NCI-H1092 (cell line): ENCODE measurements at places on chromosomes 7 and 10.

GRCh38 chr10:77038407-77038806, 599.2 kb downstream of the KCNMA1 start:
- DNase-seq = no peak

- DNase-seq = no peak
Measured at GRCh38 chr10:66862687-66863258, 63.1 kb upstream of the LRRTM3 start.

DNA sequence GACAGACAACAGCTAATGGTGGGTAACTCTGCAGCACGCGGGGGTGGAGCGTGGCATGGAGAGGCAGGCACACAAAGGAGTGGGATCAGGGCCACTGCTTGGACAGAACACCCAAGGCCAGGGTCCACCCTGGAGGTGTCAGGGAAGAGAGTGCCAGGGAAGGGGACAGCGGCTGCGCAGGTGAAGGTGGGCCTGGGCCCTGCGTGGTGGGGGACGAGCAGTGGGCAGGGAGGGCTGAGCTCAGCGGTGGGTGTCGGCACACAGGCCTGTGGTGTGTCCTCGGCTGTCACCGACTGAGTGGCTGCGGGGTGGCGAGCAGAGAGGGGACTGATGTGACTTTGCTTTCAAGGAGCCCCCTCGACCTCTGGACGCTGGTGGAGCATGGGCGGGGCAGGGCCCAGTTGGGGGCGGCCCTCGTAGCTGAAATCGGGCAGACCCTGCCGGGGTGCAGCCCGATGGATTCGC, 8.4 kb upstream of the SCART1 start:
- no peak for DNase-seq

- peak; percentile 27 for DNase-seq
Measured at GRCh38 chr10:97048649-97049427, 136.9 kb downstream of the SLIT1 start.

GRCh38 chr10:88165849-88166271, 302.4 kb downstream of the PTEN start:
- no peak for DNase-seq

DNA sequence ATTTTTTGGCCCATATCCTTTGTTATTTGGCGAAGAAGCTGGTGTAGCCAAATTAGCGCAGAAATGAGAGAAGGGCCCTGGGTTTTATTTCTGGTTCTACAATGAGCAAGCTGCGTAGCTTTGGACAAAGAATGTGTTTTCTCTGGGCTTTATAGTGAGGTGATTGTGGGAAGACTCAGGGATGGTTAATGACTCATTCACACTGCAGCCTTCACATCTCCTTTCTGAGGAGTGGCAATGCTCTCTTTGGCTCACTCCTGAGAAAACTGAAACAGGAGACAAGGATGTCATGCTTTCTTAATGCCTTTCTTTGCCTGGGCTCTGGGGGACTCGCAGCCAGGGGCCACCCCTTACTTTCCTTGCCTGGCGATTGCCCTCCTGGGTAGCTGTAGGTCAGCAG, 271.0 kb upstream of the PODXL start:
- no peak for DNase-seq

GRCh38 chr10:78541481-78542140, 507.9 kb downstream of the RPS24 start:
- DNase-seq = no peak

- DNase-seq = no peak
Measured at GRCh38 chr10:122850705-122851640, 5.3 kb upstream of the CUZD1 start.

- no peak for DNase-seq
Measured at GRCh38 chr10:34886906-34887642, 72.0 kb upstream of the PARD3 start.

DNA sequence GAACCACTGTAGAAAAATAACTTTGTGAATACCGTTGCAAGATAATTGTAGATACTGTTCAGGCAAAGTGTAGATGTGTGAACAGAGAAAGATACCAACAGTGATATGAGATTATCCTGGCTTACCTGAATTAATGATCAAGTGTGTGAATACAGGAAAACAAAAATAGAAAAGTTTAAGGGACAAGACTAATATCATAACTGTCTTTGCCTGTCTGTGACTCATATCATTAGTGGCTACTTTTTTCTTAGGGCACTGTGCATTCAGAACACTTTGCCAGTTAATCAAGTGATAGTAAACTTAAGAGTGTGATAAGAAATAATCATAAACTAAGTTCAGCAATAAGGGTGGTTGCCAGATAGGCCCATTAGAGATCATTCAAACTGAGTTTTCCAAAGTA, 323.0 kb upstream of the LRGUK start:
- DNase-seq = no peak

- DNase-seq = no peak
Measured at GRCh38 chr7:6648815-6649104, 11.6 kb downstream of the ZNF316 start.

- no peak for DNase-seq
Measured at GRCh38 chr7:131745390-131746248, 189.2 kb upstream of the PODXL start.
